ENCODE measurements at places on chromosomes 12 and 14.
A peak's percentile ranks its signal among the peaks of the same experiment; 100 is the strongest.

DNA sequence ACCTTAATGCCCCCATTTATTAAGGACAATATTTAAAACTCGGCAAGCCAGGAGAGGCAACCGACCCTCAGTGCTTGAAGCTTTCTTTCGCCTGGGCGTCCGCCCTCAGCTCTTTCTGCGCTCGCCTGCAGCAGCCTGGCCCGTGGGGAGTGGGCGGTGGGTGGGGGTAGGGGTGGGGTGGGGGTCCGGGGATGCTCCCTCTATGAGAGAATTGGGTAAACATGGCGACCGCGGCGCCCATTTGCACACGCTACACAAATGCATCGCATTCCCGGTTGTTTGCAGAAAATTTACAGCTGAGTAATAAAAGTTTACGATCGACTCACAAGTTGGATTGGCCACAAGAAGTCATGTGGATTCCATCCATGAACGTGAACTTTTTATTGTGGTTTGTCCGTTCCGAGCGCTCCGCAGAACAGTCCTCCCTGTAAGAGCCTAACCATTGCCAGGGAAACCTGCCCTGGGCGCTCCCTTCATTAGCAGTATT is 7.7 kb downstream of the HOXC8 start:
- no peak for DNase-seq

GRCh38 chr12:52300796-52301691 is 9.7 kb upstream of the KRT81 start:
- no peak for DNase-seq

- DNase-seq, result no peak
Observed at GRCh38 chr12:103469719-103470118, 26.0 kb downstream of the C12orf42 start.

DNA sequence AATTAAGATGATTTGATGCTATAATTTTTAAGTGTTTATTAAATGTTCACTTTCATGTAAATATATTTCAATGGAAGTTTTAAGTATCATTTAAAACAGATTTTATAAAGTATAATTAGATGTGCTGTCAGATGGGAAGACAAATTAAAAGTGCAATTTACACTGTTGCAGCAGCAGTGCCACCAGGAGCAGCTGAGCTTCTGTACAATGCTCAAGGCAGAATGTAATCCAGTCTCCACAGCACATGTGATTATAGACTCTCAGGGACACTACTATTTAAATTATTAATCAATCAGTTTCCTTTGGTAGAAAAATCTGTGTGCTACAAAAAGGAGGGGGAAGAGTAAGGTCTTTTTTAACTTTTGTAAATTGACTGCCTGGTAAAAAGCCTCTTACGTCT is 285.7 kb upstream of the USP15 start:
- no peak for DNase-seq

GRCh38 chr12:28683366-28683765 is 465.7 kb upstream of the FAR2 start:
- no peak for DNase-seq

- DNase-seq, result peak; percentile 34
Observed at GRCh38 chr14:68655911-68656316, 137.0 kb downstream of the ZFP36L1 start.

DNA sequence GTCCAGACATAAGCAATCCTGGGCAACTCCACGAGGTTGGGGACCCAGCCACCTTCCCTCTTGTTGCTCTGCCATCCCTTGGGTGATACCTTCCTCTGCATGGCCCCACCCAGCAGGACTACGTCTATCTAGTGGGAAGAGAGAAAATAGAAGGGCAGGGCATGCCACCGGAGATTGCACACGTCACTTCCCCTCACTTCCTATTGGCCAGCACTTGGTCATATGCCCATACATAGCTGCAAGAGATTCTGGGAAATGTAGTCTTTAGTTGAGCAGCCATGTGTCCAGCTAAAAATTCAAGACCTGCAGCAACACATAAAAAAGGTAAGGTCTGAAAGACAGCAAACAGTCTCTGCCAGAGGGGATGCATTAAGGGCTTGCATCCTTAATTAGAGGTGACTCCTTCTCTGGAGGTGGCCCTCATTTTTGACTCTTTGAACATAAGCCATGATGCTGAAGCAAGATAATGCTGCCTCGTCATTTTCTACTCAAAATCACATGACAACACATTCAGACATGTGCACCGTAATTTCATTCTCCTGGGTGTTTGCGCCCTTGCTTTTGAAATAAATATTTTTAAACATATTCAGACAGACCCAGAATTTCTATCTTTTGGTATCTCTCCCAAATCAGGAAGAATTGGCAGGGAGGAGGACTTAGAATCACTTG is 91.8 kb upstream of the PWP1 start:
- DNase-seq, result no peak

GRCh38 chr12:95641299-95641952 is 90.2 kb upstream of the USP44 start:
- no peak for DNase-seq

- no peak for DNase-seq
Observed at GRCh38 chr12:12691549-12691948, 4.4 kb downstream of the GPR19 start.

- DNase-seq, result no peak
Observed at GRCh38 chr12:66648033-66648735, 30.7 kb downstream of the GRIP1 start.

GRCh38 chr14:103104654-103105452 is 10.3 kb downstream of the EXOC3L4 start:
- DNase-seq, result peak; percentile 80

GRCh38 chr12:131098178-131098981 is 144.7 kb downstream of the ADGRD1 start:
- DNase-seq, result no peak

All from liver (tissue), 10 donors.